GM23338 (cell line): ENCODE measurements at places on chromosomes 6 and 20. TPM values are rescaled to one million over a fixed set of nuclear protein-coding genes. Genes with fewer than 3 reads are reported as not detected.

DNA sequence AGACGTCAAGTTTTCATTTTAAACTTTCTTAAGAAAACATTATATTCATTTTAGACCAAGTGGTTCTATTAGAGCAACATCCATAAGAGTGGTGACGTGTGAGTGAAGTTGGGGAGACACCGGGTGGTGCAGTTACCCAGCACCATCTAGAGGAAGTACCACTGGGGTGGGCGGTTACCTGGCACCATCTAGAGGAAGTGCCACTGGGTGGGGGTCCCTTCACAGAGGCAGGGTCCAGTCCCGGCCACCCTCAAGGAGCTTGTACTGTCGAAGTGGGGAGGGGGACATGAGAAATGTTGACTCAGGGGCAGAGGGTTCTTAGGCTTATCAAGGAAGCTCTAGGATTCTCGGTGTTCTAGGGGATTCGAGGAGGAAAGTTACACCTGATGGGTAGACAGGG, 26.2 kb downstream of the PHACTR3 start:
- no peak for DNase-seq

GRCh38 chr20:8803065-8803464, 265.8 kb upstream of the PLCB4 start:
- DNase-seq = peak; percentile 52

DNA sequence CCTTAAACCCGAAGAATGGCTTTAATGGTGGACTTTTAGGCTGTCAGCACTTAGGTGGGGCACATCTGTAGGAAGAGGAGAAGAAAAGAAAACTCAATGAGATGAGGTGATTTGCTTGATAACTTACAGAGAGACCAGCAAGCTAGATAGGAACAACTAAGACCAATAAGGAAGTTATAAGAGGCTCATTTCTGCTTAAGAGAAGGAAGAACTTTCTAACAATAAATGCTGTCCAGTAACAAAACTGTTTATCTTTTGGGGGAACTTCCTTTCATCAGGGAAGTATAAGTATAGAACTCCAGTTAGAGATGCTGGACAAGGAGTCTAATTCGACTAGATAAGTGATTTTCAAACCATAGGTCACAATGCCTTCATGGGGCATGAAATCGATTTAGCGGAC, 107.2 kb upstream of the SIRPA start:
- DNase-seq = no peak

GRCh38 chr20:1561350-1561749, 3.8 kb upstream of the SIRPD start:
- no peak for DNase-seq

DNA sequence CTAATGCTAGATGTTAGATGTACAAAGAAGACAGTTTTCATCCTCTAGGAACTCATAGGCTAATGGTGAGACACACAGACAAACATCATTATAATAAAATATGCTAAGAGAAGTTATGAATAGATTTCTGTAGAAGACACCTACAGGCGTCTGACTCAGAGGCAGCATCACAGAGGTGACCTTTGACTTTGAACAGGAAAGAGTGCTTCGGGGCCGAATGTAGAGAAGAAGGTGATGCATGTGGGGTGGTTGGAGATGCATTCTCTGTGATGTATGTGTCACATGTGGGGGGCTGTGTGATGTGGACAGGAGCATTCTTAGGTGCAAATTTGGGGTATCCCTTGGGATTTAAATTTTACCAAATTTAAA, 6.8 kb downstream of the GUCA1A start:
- no peak for DNase-seq

- peak; percentile 65 for DNase-seq
Observed at GRCh38 chr6:100446115-100447080, 18.3 kb downstream of the SIM1 start.

GRCh38 chr6:132133736-132134445, 182.7 kb upstream of the CCN2 start:
- DNase-seq = peak; percentile 9

DNA sequence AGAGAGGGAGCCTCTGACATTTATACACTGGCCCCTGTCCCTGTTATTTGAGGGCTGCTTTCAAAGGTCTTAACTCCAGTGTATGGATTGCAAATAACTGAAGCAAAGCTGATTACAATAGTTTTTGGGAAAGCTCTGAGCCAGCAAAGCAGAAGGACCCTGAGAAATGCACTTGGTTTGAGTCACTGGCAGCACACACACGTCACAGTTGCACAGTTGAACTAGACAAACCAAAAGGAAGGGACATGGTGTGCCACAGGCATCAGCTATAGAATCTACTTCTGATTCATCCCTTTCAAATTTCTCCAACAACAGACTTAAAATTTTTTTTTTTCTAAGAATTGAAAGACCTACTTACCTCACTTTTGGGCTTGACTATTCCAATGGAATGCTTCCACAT, 56.4 kb downstream of the SNRNP48 start:
- DNase-seq = no peak

HRH3 gene
- total RNA-seq = 2.9 and 5.2 TPM in 2 replicates

UNC5CL gene
- total RNA-seq = 1.2 and 2.4 TPM in 2 replicates

UFL1 gene
- 9.0 and 13.3 TPM in 2 replicates for total RNA-seq
